ENCODE measurements at places on chromosomes 16 and 17.
A peak's percentile ranks its signal among the peaks of the same experiment; 100 is the strongest.

DNA sequence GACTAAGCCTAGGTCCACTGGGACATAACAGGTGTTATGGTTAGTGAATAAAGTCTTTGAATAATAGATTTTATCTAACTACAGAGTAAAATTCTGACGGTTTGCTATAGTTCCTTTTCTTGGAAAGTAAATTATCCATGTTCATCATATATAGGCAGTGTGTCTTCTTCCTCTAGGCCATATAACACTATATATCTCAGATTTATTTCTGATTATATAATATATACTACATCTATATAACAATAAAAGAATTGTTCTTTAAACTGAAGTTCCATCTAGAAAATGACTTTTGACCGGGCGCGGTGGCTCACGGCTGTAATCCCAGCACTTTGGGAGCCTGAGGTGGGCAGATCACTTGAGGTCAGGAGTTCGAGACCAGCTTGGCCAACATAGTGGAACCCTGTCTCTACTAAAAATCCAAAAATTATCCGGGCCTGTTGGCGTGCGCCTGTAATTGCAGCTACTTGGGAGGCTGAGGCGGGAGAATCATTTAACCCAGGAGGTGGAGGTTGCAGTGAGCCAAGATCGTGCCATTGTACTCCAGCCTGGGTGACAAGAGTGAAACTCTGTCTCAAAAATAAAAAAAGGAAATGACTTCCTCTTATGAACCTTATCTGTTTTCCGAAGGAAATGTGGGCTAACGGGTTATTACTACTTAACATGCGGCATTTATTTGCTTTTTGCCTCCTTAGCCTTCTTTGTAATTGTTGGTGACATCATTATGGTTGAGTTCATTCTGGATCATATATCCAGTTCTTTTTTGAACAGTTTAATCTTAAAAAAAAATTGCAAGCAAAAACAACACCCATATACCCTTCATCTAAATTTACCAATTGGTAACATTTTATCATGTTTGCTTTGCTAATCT is 29.2 kb downstream of the NOL11 start:
- no peak for DNase-seq

GRCh38 chr17:29628644-29629043 is 5.9 kb upstream of the CORO6 start:
- DNase-seq = no peak

DNA sequence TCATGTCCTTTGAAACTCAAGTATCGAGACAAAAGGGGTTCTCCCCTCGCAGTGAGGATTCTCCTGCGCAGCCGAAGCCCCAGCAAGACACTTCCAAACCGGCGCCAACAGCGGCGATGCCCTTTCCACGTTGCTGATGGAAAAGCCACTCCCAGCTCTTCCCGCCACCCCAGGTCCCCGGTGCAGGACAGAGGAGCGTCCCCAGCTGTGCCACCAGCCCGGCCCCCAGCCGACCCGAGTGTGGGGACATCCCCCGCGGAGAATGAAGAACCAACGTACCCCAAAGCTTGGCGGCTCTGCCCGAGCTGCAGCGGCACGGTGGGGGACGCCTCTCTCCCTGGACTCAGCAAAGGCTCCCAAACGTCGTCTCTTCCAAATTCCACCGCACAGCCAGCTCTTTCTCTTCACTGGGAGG is 573 bp downstream of the CHST6 start:
- DNase-seq = no peak

DNA sequence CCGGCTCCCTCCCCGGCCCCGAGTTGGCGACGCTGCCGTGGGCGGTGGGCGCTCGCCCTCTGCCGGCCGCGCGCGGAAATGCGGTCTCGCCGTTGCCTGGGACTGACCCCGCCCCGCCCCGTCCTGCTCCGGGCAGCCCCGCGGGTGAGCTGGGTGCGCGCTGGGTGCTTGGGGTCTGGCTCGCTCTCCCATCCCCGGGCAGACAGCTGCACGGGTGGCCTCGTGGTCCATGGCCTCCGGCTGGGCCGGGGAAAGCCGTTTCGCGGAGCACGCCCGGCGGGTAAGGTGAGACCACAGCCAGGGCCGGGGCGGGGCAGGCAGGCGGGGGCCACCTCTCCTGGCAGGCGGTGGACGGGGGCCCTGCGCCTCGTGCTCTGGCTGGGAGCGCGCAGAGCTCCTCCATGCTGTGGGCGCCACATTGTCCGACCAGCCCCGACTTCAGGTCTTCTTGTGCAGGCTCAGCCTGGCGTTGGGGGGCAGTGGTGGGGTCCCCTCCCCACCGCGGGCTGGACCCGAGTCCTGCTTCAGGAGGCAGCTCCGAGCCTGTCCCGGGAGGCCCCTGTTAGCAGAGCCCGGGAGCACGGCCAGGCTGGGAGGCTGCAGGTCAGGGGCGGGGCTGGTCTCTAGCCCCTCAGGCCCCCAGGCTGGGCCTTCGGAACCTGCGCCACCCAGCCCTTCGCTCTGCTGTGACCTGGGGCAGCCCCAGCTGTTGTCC is 7.0 kb upstream of the C1QTNF8 start:
- DNase-seq = no peak

- DNase-seq = no peak
Measured at GRCh38 chr17:34246446-34246845, 8.6 kb upstream of the CCL2 start.

- DNase-seq = peak; percentile 39
Measured at GRCh38 chr17:80800481-80801391, 190.9 kb upstream of the CHMP6 start.

Measured in spinal cord (tissue), 10 donors.